Adrenal gland (tissue), 19 donors: ENCODE measurements at places on chromosomes 3 and 15. TPM values are rescaled to one million over a fixed set of nuclear protein-coding genes. Genes with fewer than 3 reads are reported as not detected.

The ALDH1A2 gene
- total RNA-seq, result 277 TPM

The CP gene
- total RNA-seq, result 17.2 TPM

The TERB2 gene
- not detected for total RNA-seq

The CPNE4 gene
- 1.1 TPM for total RNA-seq

The TGM5 gene
- total RNA-seq, result not detected

The MKRN2OS gene
- total RNA-seq, result not detected

The TMCO5A gene
- not detected for total RNA-seq

The BLM gene
- total RNA-seq, result 1.1 TPM

The IL17RD gene
- total RNA-seq, result 0.93 TPM

The CLDND1 gene
- 45.3 TPM for total RNA-seq

The DNAJA4 gene
- total RNA-seq, result 21.9 TPM

GRCh38 chr3:159798951-159799350 lies 189.7 kb upstream of the IL12A start:
- no peaks in the 10 kb centered on the region for H3K4me1 ChIP-seq
- H3K36me3 ChIP-seq, result no peaks in the 10 kb centered on the region
- DNase-seq, result no peak
- no peak overlapping the region for H3K4me3 ChIP-seq
- H3K27me3 ChIP-seq, result no peaks in the 10 kb centered on the region

DNA sequence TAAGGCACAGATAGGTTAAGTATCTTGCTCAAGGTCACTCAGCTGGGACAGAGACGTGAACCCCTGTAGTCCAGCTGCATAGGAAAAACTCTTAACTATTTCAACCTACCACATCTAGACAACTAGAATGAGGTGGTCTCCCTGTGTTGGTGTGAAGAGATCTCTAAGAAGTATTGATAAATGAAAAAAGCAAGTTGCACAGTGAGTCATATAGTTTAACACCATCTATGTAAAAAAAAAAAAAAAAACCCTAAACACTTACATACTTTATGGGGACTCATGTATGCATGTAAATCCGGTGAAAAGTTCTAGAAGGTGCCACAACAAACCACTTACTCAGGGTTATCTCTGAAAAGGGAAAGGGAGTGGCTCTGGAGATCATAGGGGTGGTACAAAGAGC lies 185.5 kb downstream of the SATB1 start:
- no peak overlapping the region for H3K27ac ChIP-seq
- no peaks in the 10 kb centered on the region for H3K27me3 ChIP-seq
- no peaks in the 10 kb centered on the region for H3K4me1 ChIP-seq
- H3K36me3 ChIP-seq, result no peaks in the 10 kb centered on the region
- no peak overlapping the region for H3K4me3 ChIP-seq

- H3K36me3 ChIP-seq, result no peaks in the 10 kb centered on the region
- H3K4me3 ChIP-seq, result no peak overlapping the region
- H3K27me3 ChIP-seq, result no peaks in the 10 kb centered on the region
Measured at GRCh38 chr3:40358454-40358853, 28.5 kb upstream of the ENTPD3 start.

- no peaks in the 10 kb centered on the region for H3K4me1 ChIP-seq
- H3K27me3 ChIP-seq, result no peaks in the 10 kb centered on the region
- no peaks in the 10 kb centered on the region for H3K36me3 ChIP-seq
- no peak for DNase-seq
- H3K27ac ChIP-seq, result no peak overlapping the region
- H3K4me3 ChIP-seq, result no peak overlapping the region
Measured at GRCh38 chr3:11172096-11172690, 17.9 kb downstream of the HRH1 start.

- DNase-seq, result no peak
- no peaks in the 10 kb centered on the region for H3K27me3 ChIP-seq
- H3K36me3 ChIP-seq, result no peaks in the 10 kb centered on the region
- H3K4me1 ChIP-seq, result no peaks in the 10 kb centered on the region
- H3K27ac ChIP-seq, result no peak overlapping the region
Measured at GRCh38 chr3:2915826-2916225, 194.3 kb downstream of the IL5RA start.

- no peaks in the 10 kb centered on the region for H3K27me3 ChIP-seq
- DNase-seq, result no peak
- H3K36me3 ChIP-seq, result no peaks in the 10 kb centered on the region
- no peaks in the 10 kb centered on the region for H3K4me1 ChIP-seq
- no peak overlapping the region for H3K27ac ChIP-seq
- no peak overlapping the region for H3K4me3 ChIP-seq
Measured at GRCh38 chr3:60829058-60829457, 422.2 kb downstream of the FHIT start.

- H3K27ac ChIP-seq, result peak overlapping the region; percentile 28
- no peaks in the 10 kb centered on the region for H3K36me3 ChIP-seq
- H3K27me3 ChIP-seq, result no peaks in the 10 kb centered on the region
- H3K4me3 ChIP-seq, result no peak overlapping the region
- no peaks in the 10 kb centered on the region for H3K4me1 ChIP-seq
Measured at GRCh38 chr3:64612082-64612860, 75.5 kb downstream of the ADAMTS9 start.

GRCh38 chr15:42592716-42593115 lies 17.3 kb downstream of the STARD9 start:
- H3K4me1 ChIP-seq, result no peaks in the 10 kb centered on the region
- DNase-seq, result no peak
- H3K27ac ChIP-seq, result no peak overlapping the region
- H3K27me3 ChIP-seq, result no peaks in the 10 kb centered on the region

GRCh38 chr3:196175116-196175625 lies 36.0 kb downstream of the ZDHHC19 start:
- no peak overlapping the region for H3K27ac ChIP-seq
- H3K4me1 ChIP-seq, result no peaks in the 10 kb centered on the region
- no peak for DNase-seq
- H3K36me3 ChIP-seq, result no peaks in the 10 kb centered on the region

GRCh38 chr3:39126532-39127071 lies 19.1 kb downstream of the TTC21A start:
- no peaks in the 10 kb centered on the region for H3K36me3 ChIP-seq
- DNase-seq, result no peak
- H3K27ac ChIP-seq, result no peak overlapping the region
- no peak overlapping the region for H3K4me3 ChIP-seq
- H3K27me3 ChIP-seq, result no peaks in the 10 kb centered on the region
- no peaks in the 10 kb centered on the region for H3K4me1 ChIP-seq

GRCh38 chr15:42964476-42964875 lies 43.9 kb upstream of the TTBK2 start:
- H3K4me1 ChIP-seq, result peaks cover 8% of the 10 kb centered on the region
- H3K4me3 ChIP-seq, result no peak overlapping the region
- DNase-seq, result no peak

DNA sequence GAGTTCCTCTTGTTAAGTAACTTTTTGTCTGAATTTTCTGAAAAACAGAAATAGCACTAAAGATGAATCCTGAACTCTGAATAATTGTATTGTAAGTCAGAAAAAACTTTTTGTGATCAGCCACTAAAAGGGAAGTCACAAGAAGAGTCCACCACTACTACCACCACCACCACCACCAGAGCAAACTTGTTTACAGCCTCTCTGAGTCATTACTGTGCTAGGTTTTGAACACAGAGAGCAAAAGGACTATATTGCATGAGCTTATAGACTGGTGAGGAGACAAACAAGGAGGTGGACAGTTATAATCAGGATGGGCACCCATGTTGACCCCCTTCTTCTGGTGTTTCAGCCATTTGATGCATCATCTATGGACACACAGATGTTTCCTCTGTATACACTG lies 141.7 kb downstream of the IL5RA start:
- no peaks in the 10 kb centered on the region for H3K27me3 ChIP-seq
- H3K27ac ChIP-seq, result no peak overlapping the region
- DNase-seq, result no peak
- H3K4me1 ChIP-seq, result no peaks in the 10 kb centered on the region
- H3K36me3 ChIP-seq, result no peaks in the 10 kb centered on the region

- DNase-seq, result peak; percentile 79
- peak within 1 kb of the TSS; percentile 37 for H3K4me3 ChIP-seq
- H3K27me3 ChIP-seq, result no peaks in the 10 kb centered on the region
- H3K4me1 ChIP-seq, result peaks cover 26% of the 10 kb centered on the region
- peak within 1 kb of the TSS; percentile 96 for H3K27ac ChIP-seq
Measured at GRCh38 chr3:24494618-24495325, at the start of gene THRB. THRB (minus strand) TSS chr3:24494850.

GRCh38 chr3:69231929-69232440 lies 109.6 kb upstream of the LMOD3 start:
- no peaks in the 10 kb centered on the region for H3K4me1 ChIP-seq
- H3K4me3 ChIP-seq, result no peak overlapping the region
- H3K36me3 ChIP-seq, result no peaks in the 10 kb centered on the region
- no peaks in the 10 kb centered on the region for H3K27me3 ChIP-seq

- H3K27ac ChIP-seq, result no peak overlapping the region
- H3K27me3 ChIP-seq, result no peaks in the 10 kb centered on the region
- peak; percentile 80 for DNase-seq
- no peak overlapping the region for H3K4me3 ChIP-seq
- no peaks in the 10 kb centered on the region for H3K4me1 ChIP-seq
- no peaks in the 10 kb centered on the region for H3K36me3 ChIP-seq
Measured at GRCh38 chr15:78308422-78309032, 9.1 kb upstream of the SKIC8 start.

- no peak overlapping the region for H3K4me3 ChIP-seq
- no peaks in the 10 kb centered on the region for H3K36me3 ChIP-seq
- no peak for DNase-seq
- peaks cover 12% of the 10 kb centered on the region for H3K4me1 ChIP-seq
Measured at GRCh38 chr15:74180881-74181602, 7.5 kb downstream of the ISLR start.

DNA sequence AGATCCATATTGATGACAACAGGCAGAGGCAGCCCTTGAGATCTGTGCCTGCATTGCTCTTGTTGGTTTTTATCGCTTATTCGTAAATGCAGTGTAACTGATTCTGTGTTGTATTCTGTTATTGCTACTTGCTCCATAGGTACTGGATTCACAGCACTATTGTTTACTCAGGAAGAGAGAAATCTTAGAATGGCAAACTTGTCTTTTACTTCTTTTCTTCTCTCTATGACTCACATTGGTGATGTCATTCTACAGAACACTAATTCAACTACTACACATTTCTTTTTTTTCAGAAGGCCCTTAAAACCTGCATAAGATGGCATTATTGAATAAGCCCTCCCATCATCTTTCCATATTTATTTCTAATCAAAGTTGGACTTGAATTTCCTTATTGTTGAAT lies 201.0 kb upstream of the GBE1 start:
- no peak overlapping the region for H3K4me3 ChIP-seq
- H3K36me3 ChIP-seq, result no peaks in the 10 kb centered on the region
- H3K27me3 ChIP-seq, result no peaks in the 10 kb centered on the region
- no peak for DNase-seq
- no peak overlapping the region for H3K27ac ChIP-seq

DNA sequence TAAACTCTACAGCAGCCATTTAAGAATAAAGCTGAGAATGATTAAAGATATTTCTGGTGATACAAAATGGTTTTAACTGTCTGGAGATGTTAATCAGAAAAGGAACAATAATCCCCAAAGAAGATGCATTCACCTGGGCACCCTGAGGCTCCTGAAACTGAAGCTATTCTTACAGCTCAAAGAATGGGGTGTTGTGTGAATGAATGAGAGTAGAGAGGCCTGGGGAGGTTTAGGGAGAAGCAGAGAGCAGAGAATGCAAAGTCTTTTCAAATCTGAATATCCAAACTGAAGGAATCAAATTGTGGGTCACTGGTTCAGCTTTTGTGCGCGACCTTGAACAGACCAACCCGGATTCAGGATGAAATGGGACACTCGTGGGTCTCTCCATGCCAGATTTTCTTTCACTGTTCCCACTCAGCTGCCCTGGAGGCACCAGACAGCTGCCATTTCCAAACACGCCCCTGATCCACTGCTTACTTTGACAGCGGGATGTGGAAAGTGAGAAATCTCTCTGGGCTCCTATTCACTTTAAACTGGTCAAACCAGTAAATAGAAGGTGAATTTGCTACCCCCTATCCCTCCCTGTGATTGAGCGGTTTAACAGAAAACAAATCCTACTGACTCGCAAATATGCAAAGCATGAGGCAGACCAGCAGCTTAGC lies 485.5 kb upstream of the THBS1 start:
- no peaks in the 10 kb centered on the region for H3K4me1 ChIP-seq
- H3K27ac ChIP-seq, result no peak overlapping the region
- no peaks in the 10 kb centered on the region for H3K36me3 ChIP-seq
- H3K4me3 ChIP-seq, result no peak overlapping the region
- H3K27me3 ChIP-seq, result peaks cover 13% of the 10 kb centered on the region

DNA sequence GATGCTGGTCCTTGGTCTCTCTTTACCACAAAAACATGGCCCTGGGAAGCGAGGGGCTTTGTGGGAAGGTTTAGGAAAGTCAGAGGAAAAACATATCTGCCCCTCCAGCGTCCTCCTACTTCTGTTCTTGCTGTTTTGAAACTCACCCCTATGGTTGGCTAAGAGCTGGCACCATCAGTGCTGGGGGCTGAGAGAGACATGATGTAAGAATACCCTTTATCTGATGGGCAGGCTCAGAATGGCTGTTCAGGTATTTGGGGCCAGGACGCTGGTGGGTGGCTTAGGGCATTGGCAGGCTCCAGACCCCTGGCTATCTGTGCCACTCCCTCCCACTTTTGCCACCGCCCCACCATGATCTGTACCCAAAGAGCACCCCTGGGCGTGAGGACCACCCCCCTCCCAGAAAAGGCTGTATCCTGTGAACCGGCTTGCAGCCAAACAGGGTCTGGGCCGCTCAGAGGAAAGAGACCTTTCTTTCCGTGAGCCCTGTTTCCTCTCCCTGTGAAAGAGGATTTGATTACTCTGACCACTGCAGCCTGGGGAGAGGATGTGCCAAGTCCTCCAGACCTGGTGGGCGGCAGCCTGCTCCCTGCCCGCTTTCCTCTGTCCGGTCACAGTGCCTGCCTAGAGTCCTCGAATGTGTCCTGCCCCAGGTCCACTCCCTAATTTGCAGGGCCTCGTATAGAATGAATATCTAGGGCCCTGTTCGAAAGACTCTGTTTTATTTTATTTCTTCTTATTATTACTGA lies 61.3 kb upstream of the SLC6A6 start:
- no peaks in the 10 kb centered on the region for H3K27me3 ChIP-seq
- no peaks in the 10 kb centered on the region for H3K4me1 ChIP-seq

DNA sequence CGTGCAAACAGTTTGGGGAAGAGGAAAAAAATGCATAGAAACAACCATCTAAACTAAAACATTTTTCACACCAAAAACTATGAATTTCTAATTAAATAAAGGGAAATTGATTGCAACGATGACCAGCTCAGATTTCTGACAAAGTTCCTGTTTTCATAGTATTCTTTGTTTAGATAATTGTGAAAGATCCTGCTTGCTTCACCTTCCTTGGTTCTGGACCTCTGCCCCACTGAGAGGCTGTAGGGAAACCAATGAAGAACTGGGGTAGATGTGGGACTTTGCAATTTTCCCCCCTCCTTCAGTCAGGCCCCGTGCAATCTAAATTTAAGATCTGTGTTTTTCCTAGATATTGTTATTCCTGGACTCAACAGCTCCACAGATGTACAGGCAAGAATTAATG lies 13.8 kb upstream of the TEX264 start:
- H3K4me1 ChIP-seq, result no peaks in the 10 kb centered on the region
- H3K36me3 ChIP-seq, result no peaks in the 10 kb centered on the region
- no peaks in the 10 kb centered on the region for H3K27me3 ChIP-seq
- no peak overlapping the region for H3K4me3 ChIP-seq
- DNase-seq, result no peak
- H3K27ac ChIP-seq, result no peak overlapping the region

- no peaks in the 10 kb centered on the region for H3K27me3 ChIP-seq
- no peaks in the 10 kb centered on the region for H3K4me1 ChIP-seq
- H3K27ac ChIP-seq, result no peak overlapping the region
- H3K4me3 ChIP-seq, result no peak overlapping the region
- no peaks in the 10 kb centered on the region for H3K36me3 ChIP-seq
- DNase-seq, result no peak
Measured at GRCh38 chr15:39364721-39365120, 216.2 kb upstream of the THBS1 start.

GRCh38 chr3:177371146-177371545 lies 173.9 kb upstream of the TBL1XR1 start:
- no peak overlapping the region for H3K4me3 ChIP-seq
- no peak for DNase-seq
- no peak overlapping the region for H3K27ac ChIP-seq
